ENCODE measurements at places on chromosomes 12 and 14. TPM values are rescaled to one million over a fixed set of nuclear protein-coding genes. Genes with fewer than 3 reads are reported as not detected.

The ACSS3 gene
- total RNA-seq, result 36.2 TPM

The TAS2R9 gene
- total RNA-seq, result not detected

- DNase-seq, result peak; percentile 72
Observed at GRCh38 chr14:104548802-104549535, 30.6 kb upstream of the C14orf180 start.

GRCh38 chr14:90556012-90556477 is 159.2 kb downstream of the CALM1 start:
- no peak for DNase-seq

GRCh38 chr12:28601570-28602058 is 411.4 kb downstream of the CCDC91 start:
- no peak for DNase-seq

DNA sequence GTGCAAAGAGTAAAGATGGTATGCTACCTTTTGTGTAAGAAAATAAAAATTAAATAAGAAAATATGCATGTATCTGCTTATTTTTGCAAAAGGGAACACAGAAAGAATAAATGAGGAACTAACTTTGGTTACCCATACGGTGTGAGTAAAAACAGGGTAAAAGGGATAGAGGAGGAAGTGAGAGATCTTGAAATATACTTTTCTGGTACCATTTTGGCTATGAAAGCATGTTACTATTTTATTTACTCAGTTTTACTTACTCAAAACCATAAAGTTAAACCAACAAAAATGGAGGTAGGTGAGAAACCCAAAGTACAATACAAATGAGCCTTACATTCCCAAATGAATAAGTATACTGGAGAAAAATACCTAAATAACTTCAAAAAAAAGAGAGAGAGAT is 122.0 kb upstream of the EGLN3 start:
- no peak for DNase-seq

All from mesenteric fat pad (tissue), 1 donor.